ENCODE measurements at places on chromosomes 6 and 20. TPM values are rescaled to one million over a fixed set of nuclear protein-coding genes. Genes with fewer than 3 reads are reported as not detected.

- H3K36me3 ChIP-seq: peaks cover 3% of the 10 kb centered on the region
- H3K4me1 ChIP-seq: no peaks in the 10 kb centered on the region
- H3K4me3 ChIP-seq: no peak overlapping the region
Observed at GRCh38 chr6:166707045-166707444, 80.0 kb upstream of the RPS6KA2 start.

DNA sequence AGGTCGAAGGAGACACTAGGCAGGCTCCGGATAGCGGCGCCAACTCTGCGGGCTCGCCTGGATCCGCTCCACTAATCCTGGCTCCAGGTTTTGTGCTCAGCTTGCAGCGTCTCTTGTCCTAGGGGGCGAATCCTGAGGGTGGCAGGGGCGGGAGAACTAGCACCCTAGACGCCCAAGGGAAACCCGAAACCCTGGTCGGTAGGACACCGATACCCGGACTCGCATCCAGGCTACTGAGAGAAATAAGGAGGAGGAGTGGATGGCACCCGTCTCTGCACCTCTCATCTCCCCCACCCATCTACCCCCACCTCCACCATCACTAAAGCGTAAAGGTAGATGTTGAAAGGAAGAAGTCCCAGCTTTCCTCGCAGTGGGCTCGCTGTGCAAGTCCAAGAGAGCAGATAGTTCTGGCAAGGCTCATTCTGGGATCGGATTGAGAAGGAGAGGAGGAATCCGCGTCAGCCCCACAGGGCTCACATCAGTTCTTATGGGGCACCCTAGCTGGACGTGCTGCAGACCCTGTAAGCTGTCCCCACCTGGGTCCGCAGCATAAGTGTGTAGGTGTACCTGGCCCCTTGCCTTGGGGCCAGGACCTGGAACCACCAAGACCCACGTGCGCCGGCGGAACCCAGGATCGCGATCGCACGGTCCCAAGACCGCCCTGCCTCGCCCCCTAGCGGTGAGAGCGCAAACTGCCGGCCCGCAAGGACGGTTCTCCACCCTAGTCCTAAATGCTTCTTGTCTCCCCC lies 6.9 kb downstream of the SLC32A1 start:
- no peak overlapping the region for H3K27ac ChIP-seq
- peaks cover 3% of the 10 kb centered on the region for H3K36me3 ChIP-seq
- H3K27me3 ChIP-seq: peaks cover 95% of the 10 kb centered on the region
- peak; percentile 74 for DNase-seq
- peaks cover 37% of the 10 kb centered on the region for H3K4me1 ChIP-seq

PSMB9 gene
- total RNA-seq: 315 TPM

CASS4 gene
- total RNA-seq: 3.0 TPM

GRCh38 chr20:58241766-58242465 lies 13.5 kb upstream of the ANKRD60 start:
- H3K4me1 ChIP-seq: peaks cover 10% of the 10 kb centered on the region
- no peak overlapping the region for H3K27ac ChIP-seq
- no peak for DNase-seq
- no peaks in the 10 kb centered on the region for H3K27me3 ChIP-seq
- no peak overlapping the region for H3K4me3 ChIP-seq

DNA sequence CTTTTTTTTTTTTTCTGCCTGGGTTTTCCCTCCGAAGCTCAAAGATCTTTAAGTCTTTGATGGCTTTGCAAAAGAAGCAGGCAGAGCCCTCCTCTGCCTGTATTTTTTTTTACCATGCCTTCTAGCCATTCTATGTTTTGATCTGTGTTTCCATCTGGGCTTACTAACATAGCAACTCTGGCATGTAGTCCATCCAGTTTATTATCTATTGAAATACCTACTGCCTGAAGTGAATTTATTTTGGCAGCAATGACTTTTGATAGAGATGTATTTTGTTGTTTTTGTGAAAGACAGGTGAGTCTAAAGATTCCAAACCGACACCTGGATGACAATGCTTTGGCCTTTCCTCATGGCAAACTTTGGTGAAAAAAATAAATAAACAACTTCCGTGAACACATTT lies 1157.7 kb upstream of the MAP3K7 start:
- no peak overlapping the region for H3K4me3 ChIP-seq
- no peaks in the 10 kb centered on the region for H3K4me1 ChIP-seq
- DNase-seq: no peak
- H3K27me3 ChIP-seq: no peaks in the 10 kb centered on the region
- no peak overlapping the region for H3K27ac ChIP-seq

DNA sequence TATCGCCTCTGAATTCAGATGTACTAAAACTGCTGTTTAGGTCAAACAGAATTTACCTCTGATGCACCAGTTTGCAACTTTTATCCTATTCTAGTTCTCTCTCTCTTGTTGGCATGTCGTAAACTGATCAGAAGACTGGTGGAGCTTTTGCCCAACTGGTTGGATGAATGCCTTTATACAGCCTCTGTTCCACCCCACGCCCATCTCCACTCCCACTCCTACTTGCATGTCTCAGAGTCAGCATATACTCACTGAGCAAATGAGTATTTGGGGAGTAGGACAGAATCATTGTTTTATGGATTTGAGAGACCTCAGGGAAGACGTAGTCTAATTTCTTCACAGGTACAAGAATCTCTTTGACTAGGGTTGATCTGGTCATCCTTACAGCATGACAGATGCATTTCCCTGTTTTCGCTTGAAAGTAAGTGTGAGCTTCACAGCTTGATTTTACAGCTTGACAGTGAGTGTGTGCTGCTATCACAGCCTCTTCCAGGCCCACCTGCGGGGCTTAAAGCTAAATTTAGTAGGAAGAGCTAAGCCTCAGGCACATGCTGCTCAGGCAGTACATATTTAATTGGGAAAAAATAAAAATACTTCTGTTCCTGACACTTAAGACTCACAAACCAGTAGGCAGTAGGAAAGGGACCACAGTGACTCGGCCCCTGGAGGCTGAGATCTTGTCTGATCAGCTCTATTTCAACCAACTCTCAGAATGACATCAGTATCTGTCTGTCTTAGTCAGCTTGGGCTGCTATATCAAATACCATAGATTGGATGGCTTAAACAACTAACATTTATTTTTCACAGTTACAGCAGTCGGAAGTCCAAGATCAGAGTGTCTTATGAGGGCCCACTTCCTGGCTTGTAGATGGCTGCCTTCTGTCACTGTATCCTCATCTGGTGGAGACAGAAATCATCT lies 30.4 kb downstream of the TRMT6 start:
- no peaks in the 10 kb centered on the region for H3K36me3 ChIP-seq
- H3K4me1 ChIP-seq: peaks cover 23% of the 10 kb centered on the region
- no peak overlapping the region for H3K4me3 ChIP-seq
- no peak overlapping the region for H3K27ac ChIP-seq
- no peak for DNase-seq

SLC22A16 gene
- total RNA-seq: not detected

GRCh38 chr6:111685526-111685925 lies 79.8 kb upstream of the TRAF3IP2 start:
- H3K4me3 ChIP-seq: no peak overlapping the region
- DNase-seq: no peak
- H3K4me1 ChIP-seq: peaks cover 58% of the 10 kb centered on the region
- no peak overlapping the region for H3K27ac ChIP-seq

DNA sequence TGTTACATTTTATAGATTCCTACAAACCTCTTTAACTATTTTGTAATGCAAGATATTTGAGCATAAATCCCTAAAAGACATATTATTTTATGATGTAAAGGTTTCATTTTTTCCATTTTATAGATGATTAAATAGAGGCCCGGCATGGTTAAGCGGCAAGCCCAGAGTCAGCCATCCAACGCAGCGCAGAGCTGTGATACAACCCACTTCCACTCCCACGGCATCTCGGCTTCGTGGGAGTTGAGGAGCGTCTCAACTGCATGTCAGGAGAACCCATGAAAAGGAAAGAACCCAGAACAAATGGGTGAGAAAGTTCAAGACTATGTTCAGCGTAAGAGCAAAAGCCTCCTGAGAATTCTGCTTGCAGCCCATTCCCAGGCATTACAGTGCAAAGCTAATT lies 488.2 kb downstream of the PRKN start:
- no peak overlapping the region for H3K27ac ChIP-seq
- no peak overlapping the region for H3K4me3 ChIP-seq
- DNase-seq: no peak

GPLD1 gene
- 1.1 TPM for total RNA-seq

DNA sequence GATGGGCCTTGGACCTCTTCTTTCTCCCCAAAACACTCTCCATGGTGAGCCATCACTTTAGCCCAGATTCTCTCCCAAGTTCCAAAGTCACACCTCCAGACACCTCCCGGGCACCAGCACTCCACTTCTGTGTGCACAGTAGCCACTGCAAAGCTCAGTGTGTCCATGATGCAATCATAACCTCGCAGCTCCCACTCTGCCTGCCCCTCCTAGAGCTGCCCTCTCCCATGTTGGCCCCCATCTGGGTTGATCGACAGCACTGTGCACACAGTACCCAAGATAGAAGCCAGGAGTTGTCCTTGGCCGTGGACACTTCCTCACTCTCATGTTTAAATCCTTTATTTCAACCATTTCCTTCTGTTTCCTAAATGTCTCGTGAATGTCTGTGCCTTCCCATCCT lies 293.3 kb downstream of the PACRG start:
- no peaks in the 10 kb centered on the region for H3K36me3 ChIP-seq
- DNase-seq: no peak
- no peaks in the 10 kb centered on the region for H3K27me3 ChIP-seq
- no peaks in the 10 kb centered on the region for H3K4me1 ChIP-seq

DNA sequence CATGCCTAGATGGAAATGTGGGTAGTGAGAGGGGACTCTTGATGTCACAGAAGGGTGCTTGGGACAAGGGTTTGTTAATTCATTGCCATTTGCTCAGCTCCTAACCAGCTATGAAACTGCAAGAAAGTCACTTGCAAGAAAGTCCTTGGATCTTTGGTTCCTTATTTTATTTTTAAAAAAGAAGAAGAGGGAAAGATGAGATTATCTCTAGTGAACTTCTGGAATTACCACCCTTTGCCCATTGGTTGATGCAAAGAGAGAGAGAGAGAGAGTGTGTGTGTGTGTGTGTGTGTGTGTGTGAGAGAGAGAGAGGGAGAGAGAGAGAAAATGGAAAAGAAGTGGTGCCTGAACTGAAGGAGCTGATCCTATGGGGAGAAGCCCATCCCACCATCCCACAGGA lies 4.6 kb upstream of the SFT2D1 start:
- no peak overlapping the region for H3K4me3 ChIP-seq
- DNase-seq: no peak
- peaks cover 5% of the 10 kb centered on the region for H3K27me3 ChIP-seq
- peaks cover 17% of the 10 kb centered on the region for H3K4me1 ChIP-seq
- peaks cover 6% of the 10 kb centered on the region for H3K36me3 ChIP-seq

- no peak for DNase-seq
- H3K27ac ChIP-seq: no peak overlapping the region
- H3K36me3 ChIP-seq: no peaks in the 10 kb centered on the region
- H3K4me1 ChIP-seq: no peaks in the 10 kb centered on the region
- no peak overlapping the region for H3K4me3 ChIP-seq
Observed at GRCh38 chr6:114580882-114581281, 238.1 kb upstream of the HS3ST5 start.

- no peaks in the 10 kb centered on the region for H3K27me3 ChIP-seq
- DNase-seq: no peak
- H3K4me1 ChIP-seq: no peaks in the 10 kb centered on the region
- no peak overlapping the region for H3K4me3 ChIP-seq
- no peaks in the 10 kb centered on the region for H3K36me3 ChIP-seq
Observed at GRCh38 chr6:116359835-116360234, 10.9 kb upstream of the DSE start.

DNA sequence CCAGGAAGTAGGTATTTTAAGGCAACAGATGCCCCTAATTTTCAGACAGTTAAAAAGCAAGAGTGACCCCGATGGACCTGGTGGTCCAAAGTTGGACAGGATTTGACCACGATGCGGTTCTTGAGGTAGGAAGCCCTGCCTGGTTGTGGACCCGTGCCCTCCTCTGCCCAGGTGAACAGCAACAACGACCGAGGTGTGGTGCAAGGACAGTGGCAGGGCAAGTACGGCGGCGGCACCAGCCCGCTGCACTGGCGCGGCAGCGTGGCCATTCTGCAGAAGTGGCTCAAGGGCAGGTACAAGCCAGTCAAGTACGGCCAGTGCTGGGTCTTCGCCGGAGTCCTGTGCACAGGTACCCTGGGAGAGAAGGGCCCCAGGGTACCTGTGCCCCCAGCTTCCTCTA lies 18.7 kb downstream of the TGM6 start:
- no peaks in the 10 kb centered on the region for H3K4me1 ChIP-seq
- peaks cover 7% of the 10 kb centered on the region for H3K27me3 ChIP-seq
- no peak overlapping the region for H3K27ac ChIP-seq
- H3K36me3 ChIP-seq: no peaks in the 10 kb centered on the region
- H3K4me3 ChIP-seq: no peak overlapping the region

- DNase-seq: no peak
- H3K27me3 ChIP-seq: peaks cover 9% of the 10 kb centered on the region
Observed at GRCh38 chr6:117396228-117396627, 29.5 kb downstream of the ROS1 start.
